Heart left ventricle (tissue), 16 donors: ENCODE measurements at places on chromosomes 12 and 14.

DNA sequence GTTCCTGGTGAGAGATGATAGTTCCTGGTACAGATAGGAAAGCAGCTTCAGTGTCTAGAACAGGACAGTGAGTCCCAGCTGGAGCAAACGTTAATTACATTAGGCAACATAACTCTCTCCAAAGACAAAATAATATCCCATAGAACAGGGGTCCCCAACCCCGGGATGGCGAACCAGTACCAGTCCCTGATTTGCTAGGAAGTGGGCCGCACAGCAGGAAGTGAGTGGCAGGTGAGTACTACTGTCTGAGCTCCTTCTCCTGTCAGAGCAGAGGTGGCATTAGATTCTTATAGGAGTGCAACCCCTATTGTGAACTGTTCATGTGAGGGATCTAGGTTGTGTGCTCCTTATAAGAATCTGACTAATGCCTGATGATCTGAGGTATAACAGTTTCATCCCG lies 204.1 kb downstream of the NELL2 start:
- H3K27ac ChIP-seq: no peak overlapping the region
- H3K4me1 ChIP-seq: no peaks in the 10 kb centered on the region
- H3K4me3 ChIP-seq: no peak overlapping the region
- no peak for DNase-seq
- H3K27me3 ChIP-seq: no peaks in the 10 kb centered on the region

GRCh38 chr12:30000401-30000800 lies 216.7 kb upstream of the TMTC1 start:
- H3K4me1 ChIP-seq: no peaks in the 10 kb centered on the region
- no peak for DNase-seq
- H3K36me3 ChIP-seq: no peaks in the 10 kb centered on the region
- H3K27me3 ChIP-seq: no peaks in the 10 kb centered on the region
- H3K4me3 ChIP-seq: no peak overlapping the region
- H3K27ac ChIP-seq: no peak overlapping the region

GRCh38 chr14:61537563-61538463 lies 157.5 kb upstream of the HIF1A start:
- DNase-seq: no peak
- peaks cover 21% of the 10 kb centered on the region for H3K4me1 ChIP-seq
- peak overlapping the region; percentile 46 for H3K27ac ChIP-seq
- no peak overlapping the region for H3K4me3 ChIP-seq

- H3K36me3 ChIP-seq: peaks cover 3% of the 10 kb centered on the region
- no peaks in the 10 kb centered on the region for H3K27me3 ChIP-seq
- no peaks in the 10 kb centered on the region for H3K4me1 ChIP-seq
- no peak overlapping the region for H3K27ac ChIP-seq
Observed at GRCh38 chr12:76449993-76450392, 101.8 kb upstream of the BBS10 start.

DNA sequence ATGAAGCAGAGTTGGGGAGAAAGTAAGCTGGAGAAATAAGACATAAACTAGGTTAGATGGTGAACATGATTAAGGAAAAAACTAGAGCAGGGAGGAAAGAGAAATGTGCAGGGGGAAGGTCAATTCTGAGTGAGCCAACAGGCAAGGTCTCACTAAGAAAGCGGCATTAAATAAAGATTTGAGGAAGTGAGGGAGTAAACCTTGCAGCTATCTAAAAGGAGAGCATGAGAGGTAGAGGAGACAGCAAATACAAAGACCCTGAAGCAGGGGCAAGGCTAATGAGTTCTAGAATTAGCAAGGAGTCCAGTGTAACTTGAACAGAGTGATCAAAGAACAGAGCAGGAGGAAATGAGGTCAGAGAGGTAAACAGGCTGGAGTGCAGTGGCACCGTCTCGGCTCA lies 4.4 kb upstream of the SOCS2 start:
- H3K4me1 ChIP-seq: peaks cover 4% of the 10 kb centered on the region
- H3K27ac ChIP-seq: no peak overlapping the region
- no peak for DNase-seq

- no peaks in the 10 kb centered on the region for H3K36me3 ChIP-seq
- no peak overlapping the region for H3K4me3 ChIP-seq
- no peaks in the 10 kb centered on the region for H3K27me3 ChIP-seq
- no peak for DNase-seq
- no peak overlapping the region for H3K27ac ChIP-seq
Observed at GRCh38 chr12:38809832-38810231, 95.6 kb downstream of the CPNE8 start.

- H3K4me1 ChIP-seq: no peaks in the 10 kb centered on the region
- peaks cover 31% of the 10 kb centered on the region for H3K27me3 ChIP-seq
- peak; percentile 12 for DNase-seq
- no peak overlapping the region for H3K27ac ChIP-seq
Observed at GRCh38 chr12:132397934-132398385, 68.6 kb upstream of the GALNT9 start.
